ENCODE measurements at places on chromosomes 16 and 17.

DNA sequence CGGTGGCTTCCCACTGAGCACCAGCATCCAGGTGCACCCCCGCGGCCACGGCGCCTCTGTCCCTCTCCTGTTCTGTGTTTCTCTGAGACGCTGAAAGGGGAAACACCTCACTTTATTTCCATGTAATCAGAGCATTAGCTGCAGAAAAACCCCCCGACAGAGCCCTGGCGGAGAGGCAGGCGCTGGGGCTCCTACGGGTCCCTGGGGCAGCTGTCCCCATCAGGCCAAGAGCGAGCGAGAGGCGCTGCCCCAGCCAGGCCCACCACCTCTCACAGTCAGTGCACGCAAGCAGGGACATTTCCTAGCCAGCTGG, 27.1 kb upstream of the CHMP6 start:
- no peak for DNase-seq

DNA sequence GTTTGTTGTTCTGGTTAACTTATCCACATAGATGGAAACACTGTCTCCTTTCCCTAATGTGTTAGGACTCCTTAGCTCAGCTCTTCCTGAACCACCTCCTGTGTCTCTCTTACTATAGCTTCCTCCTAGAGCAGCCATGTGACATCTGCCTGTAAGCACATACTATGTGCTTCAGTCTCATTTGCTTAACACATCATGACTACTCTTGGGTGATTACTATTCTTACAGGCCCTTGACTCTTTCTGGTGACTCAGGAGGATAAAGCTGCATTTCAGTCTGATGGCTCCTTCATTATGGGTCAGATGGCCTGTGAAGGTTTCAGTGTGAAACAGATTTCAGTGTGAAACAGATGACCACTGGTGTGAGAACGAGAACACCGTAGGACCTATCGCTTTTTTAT, 320 bp upstream of the KRTAP4-2 start:
- no peak for DNase-seq

- no peak for DNase-seq
Observed at GRCh38 chr17:45345246-45345553, 28.4 kb upstream of the MAP3K14 start.

- DNase-seq, result no peak
Observed at GRCh38 chr16:52568983-52569690, 22.2 kb upstream of the TOX3 start.

GRCh38 chr17:47978324-47978723, 7.4 kb downstream of the CDK5RAP3 start:
- DNase-seq, result no peak

- no peak for DNase-seq
Observed at GRCh38 chr17:9120471-9120870, 99.2 kb downstream of the NTN1 start.

DNA sequence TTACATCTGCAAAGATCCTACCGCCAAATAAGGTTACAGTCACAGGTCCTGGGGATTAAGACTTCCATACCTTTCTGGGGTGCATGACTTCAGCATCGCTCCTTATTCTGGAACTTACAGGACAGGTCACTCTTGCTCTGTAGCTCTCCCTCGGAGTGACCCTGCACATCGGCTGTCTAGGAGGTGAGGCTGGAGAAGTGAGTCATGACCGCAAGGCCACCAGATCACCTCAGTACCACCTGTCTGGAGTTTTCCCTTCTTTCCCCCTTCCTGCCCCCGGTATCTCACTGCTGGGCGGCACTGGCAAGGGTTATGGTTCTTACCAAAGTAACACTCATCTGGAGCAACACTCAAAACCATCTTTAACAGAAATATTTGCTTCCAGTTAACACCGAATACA, 374.8 kb downstream of the SLC39A11 start:
- DNase-seq, result no peak

DNA sequence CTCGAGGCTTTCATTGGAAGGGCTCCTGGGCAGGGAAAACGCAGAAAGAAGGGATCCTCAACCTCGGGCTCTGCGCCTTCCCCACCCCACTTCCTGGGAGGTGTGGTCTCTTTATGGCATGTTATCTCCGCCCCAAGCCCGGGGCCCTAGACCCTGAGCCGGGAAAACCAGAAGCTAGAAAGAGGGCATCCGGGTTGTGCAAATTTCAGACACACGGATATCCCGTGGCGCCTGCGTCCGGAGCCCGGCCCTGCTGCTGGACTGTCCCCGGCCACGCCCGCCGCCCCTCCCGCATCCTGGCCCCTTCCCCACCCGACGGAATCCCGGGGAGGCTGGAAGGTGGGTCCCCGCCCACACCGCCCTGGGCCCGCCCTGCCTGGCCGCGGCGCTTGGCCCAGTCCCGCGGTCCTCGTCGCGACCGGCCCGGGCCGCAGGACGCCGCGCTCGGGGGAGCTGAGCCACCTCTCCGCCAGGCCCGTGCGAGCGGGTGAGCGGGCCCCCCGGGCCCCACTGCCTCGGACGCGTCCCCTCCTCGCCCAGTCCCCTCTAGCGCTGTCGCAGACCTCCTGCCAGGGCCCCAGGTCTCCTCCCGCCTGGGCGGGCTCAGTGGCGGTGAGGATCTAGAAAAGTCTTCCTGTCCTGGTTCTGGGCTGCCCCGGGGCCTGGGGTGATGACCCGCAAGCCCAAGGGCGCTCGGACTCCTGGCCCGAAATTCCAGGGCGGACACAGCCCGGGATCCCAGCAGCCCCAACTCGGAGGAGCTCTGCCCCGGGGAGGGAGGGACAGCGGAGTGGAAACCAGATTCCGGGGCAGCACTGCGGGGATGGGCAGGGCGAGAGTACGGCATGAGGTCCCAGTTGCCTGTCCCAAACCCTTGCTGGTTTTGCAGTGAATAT, at the start of gene SLC16A5:
SLC16A5 (plus strand) TSS at position 397 of the 896 bp plus-strand sequence. CDS start 5,683 bp downstream, outside the sequence.
- peak; percentile 56 for DNase-seq

DNA sequence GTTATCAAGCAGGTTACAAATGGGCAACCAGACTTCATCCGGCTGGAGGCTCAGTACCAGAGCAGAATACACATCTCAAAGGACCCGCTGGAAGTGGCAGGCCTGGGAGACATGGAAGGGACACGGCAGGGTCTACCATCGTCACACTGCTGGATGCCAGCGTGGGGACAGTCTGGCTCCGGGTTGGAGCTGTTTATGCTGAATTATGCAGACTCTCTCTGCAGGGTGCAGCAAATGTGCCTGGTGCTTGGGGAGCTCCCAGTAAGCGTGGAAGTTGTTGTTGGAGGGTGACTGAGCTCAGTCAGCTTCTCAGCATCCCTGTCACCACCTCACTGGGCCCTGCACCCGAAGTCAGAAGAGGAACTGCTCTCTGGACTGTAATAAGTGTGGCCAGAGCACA, 12.2 kb downstream of the WSCD1 start:
- no peak for DNase-seq

GRCh38 chr17:75834279-75834920, 9.8 kb downstream of the UNC13D start:
- DNase-seq, result no peak

DNA sequence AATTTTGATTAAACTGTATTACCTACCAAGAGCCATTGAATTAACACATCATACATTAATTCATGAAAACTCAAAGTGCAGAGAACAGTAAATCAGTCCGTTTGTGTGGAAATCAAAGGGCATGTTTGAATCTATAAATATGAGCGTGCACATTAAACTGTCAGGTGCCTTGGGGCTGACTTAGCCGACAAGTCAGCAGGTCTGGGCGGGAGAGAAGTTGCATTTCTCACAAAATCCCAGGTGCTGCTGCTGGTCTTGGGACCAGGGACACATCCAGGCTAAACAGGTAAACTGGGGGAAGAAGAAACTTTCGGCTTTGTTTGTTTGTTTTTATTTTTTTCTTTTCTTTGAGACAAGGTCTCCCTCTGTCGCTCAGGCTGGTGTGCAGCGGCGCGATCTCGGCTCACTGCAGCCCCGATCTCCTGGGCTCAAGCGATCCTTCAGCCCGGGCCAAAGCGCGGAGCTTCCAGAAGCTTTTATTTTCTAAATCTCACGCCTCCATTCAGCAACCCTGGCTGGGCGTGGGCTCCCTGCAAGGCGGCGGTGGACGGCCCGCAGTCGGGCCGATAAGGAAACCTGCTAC, 213.9 kb downstream of the MRTFB start:
- DNase-seq, result peak; percentile 31

GRCh38 chr16:80125677-80126076, 415.1 kb upstream of the DYNLRB2 start:
- no peak for DNase-seq

- DNase-seq, result no peak
Observed at GRCh38 chr16:88651276-88651988, 579 bp upstream of the CYBA start.

GRCh38 chr16:11114366-11115164, 141.4 kb downstream of the SOCS1 start:
- DNase-seq, result no peak

DNA sequence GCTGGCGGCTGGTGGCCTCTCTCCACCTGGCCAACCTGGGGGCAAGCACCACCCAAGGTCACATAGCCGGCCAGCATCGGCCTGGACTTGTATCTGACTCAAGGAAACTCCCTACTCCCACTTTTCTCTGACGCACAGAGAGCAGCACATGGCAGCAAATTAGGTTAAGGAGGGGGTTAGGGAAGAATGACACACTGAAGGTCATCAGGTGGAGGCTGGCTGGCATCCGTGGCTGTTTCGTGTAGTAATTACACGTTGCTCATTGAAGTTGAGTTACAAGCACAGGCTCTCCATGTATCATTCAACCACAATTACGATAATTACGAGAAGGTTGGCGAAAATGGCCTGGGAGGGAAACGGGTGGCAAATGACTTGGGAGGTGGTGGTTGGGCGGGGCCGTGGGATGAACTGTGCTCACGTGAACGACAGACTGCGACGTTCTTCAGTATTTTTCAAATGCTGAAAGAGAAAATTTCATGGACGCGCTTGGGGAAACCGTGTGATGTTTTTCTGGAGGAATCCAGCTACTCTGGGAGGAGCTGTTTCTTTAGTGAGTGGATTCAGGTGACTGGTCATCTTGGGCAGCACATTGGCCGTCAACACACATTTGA, 4.0 kb upstream of the METRNL start:
- no peak for DNase-seq

- no peak for DNase-seq
Observed at GRCh38 chr16:57390636-57391295, 13.8 kb upstream of the CCL17 start.

- no peak for DNase-seq
Observed at GRCh38 chr17:58046239-58047094, 36.8 kb upstream of the DYNLL2 start.

DNA sequence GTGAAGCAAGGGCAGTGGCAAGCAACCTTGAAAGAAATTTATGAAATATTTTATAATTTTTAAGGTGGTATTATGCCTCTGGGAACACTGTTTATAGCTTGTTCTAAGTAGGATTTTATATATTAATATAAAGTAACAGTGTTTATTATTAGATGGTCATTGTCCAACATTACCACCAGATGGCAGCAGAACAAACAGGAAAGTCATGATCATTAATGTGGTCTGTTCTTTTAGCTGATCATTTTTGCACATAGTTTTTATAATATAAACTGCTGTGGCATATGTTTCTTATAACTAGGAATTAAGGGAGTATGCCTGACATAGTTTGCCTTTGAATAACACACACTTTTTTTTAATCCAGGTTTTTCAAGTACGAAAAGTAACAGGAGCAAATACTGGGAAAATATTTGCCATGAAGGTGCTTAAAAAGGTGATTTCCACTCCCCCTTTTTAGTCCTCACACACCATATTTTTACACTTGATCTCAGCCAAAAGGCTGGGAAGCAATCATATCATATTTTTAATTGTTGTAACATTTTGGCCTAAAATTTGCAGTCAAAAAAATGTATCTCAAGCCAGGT, 21.4 kb downstream of the RPS6KB1 start:
- peak; percentile 40 for DNase-seq

GRCh38 chr16:15052747-15053476, 3.0 kb downstream of the NTAN1 start:
- DNase-seq, result no peak

DNA sequence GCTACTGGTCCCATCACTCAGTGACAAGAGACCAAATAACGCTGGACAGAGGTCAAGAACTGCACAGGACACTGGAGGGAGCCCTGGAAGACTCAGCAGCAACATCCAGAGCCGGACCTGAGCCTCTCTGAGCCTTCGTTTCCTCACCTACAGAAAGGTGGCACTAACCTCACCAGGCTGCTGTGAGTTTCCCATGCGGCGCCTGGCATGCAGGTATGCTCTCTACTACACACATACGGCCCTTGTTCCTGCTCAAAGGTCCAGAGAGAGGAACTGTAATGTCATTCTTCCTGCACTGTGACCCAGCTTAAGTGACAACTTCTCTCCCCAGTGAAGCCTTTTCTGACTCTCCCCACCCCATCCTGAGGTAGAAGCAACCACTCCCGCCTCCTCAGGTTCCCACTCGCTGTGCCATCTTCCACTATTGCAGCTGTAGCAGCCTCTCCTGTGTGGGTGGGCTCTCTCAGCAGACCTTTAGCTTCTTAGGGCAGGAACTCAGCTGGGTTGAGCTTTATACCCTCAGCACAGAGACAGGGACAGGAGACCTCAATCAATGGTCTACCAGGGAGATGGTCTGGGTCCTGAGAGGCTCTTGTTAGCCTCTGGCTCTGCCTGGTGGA, 43.9 kb upstream of the SREBF1 start:
- no peak for DNase-seq

DNA sequence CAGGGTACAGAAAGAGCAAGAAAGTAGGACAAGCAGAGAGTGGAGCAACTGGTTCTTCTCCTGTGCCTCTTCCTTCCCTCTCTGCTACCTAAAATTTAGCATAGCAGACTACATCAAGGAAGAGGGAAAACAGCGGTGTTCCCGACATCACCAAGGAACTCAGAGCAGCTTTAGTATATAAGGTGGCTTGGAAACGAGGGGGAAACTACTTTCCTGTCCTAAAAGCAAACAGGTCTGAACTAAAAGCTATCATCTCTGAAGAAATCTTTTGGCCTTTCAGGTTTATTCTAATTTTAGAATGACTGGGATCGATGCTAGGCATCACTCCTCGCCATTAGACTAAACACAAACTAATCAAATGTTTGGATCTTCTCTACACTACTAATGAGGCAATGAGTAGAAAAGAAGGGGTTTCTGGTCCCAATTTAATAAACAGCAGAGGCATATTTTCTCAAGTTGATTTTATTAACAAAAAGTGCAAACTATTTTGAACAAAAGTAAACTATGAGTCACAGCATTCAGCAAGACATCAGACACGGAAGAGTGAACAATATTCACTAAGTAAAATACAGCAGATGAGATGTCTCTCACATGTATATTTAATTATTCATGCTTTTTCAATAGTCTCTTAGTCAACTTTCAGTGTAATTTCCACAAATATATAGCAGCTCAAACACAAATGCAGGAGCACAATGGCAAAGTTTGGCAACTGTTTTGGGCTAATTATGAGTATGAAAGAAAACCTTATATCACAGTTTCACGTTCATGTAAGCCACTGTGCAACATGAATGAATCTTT, 108.7 kb downstream of the TRIM37 start:
- DNase-seq, result no peak

DNA sequence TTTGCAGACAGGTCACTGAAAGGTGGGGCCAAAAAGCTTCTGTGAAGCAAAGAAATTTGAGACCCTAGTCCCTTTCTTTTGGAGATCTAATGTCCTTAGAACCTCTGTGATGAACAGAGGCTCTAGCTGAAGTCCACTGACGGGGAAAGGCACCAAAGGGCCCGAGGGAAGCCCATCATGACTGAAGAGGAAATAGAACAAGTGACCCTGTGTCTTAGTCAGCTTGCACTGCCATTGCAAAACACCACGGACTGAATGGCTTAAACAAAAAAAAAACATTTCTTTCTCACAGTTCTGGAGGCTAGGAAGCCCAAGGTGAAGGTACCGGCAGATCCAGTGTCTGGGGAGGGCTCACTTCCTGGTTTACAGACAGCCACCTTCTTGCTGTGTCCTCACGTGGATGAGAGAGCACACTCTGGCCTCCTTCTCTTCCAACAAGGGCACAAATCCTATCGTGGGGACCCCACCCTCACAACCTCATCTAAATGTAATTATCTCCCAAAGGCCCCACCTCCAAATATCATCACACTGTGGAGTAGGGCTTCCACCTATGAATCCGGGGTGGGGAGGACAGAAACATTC, 24.3 kb upstream of the ASGR2 start:
- no peak for DNase-seq

All from AG09319 (cell line).